ENCODE measurements at places on chromosomes 1 and 21.

DNA sequence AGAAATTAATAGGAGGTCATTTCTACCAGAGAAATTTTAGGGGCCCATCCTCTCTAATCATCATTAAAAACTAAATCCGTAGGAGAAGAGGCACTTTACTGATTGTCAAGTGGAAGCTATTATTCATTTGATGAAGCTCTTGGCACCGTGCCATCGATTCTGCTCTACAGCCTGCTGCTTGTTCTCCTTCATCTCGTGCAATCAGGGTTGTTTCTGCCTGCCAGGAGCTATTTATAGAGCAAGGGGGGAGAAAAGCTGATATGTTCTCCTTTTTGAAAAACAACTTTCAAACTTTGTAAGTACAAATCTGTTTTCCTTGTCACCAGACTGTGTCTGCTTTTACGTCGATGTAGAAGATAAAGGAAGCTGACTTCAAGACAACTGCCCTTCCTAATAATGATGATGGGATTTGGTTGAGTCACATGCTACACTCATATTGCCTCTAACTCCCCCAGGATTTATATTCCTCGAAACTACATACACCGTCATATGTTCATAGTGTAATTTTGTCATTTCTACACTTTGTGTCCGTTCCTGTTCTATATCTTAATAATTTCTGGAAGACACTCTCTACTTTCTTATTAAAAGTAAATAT lies 169.6 kb upstream of the LHX8 start:
- DNase-seq: no peak

- no peak for DNase-seq
Measured at GRCh38 chr1:206897175-206897574, at the start of gene IL24. TSS of gene IL24 (plus strand) at chr1:206897443. CDS start at chr1:206897833, 390 bp downstream.

DNA sequence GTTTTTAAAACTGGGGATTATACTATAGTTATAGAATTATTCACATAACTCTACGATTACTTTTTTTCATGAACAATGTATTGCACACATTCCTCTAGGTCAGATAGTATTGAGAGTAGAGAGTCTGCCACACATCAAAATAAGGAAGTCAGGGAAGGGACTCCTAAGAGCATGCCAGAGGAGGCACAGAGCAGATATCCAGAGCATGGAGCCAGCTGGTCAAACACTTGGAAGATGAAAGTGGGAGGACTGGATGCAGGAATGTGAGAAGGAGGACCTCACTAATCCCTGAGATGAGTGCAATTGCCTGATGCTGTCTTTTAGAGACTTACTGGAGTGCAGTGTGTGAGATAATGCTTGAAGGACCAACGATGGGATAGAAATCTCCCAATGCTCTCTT lies 9.6 kb upstream of the RFX5 start:
- no peak for DNase-seq

GRCh38 chr21:27293239-27293638 lies 326.4 kb upstream of the ADAMTS5 start:
- no peak for DNase-seq

DNA sequence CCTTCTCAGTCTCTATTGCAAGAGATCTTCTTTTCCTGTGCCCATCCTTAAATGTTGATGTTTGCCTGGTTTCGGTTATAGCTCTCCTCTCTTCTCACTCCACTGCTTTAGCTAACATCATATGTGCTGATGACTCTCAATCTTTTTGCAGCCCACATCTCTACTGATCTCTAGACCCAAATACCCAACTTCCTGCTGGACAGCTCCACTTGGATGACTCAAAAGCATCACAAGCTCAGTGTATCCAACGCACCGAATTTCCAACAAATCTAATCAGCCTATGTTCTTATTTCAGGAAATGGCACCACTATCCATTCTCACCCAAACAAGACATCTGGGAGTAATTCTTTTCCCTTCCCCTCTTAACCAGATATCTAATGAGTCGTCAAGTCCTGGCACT lies 79.1 kb upstream of the ARTN start:
- no peak for DNase-seq

- no peak for DNase-seq
Measured at GRCh38 chr1:214451596-214451995, 99.8 kb downstream of the PTPN14 start.

GRCh38 chr1:95829556-95829955 lies 595.5 kb downstream of the RWDD3 start:
- DNase-seq: no peak

DNA sequence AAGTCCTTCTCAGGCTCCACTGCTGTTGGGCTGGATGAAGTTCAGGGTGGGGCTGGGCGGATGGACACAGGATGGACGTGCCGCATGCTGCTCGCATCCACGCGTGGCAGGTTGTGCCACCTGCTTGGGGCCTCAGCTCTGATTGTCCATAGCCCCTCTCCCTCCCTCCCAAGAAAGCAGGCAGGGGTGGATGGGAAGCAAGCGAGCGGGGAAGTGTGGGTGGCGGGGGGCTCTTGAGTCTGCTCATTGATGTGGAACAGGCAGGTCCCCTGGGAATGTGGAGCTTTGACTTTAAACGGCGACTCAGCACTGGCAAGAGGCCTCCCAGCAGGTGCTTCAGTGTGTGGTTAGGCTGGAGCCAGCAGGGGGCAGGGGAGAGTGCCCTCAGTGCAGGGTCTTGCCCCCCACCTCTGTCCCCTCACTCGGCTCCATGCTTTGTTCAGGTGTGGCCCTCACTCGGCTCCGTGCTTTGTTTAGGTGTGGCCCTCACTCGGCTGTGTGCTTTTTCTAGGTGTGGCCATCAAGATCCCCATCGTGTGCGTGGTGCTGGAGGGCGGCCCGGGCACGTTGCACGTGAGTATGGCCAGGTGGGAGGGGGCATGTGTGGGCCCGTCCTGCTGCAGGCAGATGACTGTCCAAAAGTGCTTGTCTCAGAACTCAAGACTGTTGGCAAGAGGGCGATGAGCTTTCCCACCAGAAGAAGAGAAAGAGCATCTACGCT lies 23.9 kb downstream of the TRPM2 start:
- no peak for DNase-seq

DNA sequence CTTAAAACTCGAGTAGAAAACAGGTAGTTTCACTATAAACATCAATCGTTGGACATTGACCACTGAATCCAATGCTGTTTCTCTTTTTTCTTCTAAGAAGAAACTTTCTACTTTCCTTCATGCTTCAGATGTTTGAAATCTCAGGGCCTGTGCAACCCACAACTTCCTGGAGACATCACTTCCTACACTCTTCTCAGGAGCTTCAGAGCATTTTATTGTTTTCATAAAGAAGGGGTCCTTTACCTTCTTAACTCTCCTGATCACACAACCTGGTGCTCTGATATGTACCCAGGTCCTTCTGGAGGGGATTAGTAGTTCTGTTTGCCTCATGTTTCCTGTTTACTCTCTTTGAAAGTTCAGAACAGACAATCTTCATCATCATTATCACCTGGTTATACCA lies 113.0 kb upstream of the VAV3 start:
- no peak for DNase-seq

DNA sequence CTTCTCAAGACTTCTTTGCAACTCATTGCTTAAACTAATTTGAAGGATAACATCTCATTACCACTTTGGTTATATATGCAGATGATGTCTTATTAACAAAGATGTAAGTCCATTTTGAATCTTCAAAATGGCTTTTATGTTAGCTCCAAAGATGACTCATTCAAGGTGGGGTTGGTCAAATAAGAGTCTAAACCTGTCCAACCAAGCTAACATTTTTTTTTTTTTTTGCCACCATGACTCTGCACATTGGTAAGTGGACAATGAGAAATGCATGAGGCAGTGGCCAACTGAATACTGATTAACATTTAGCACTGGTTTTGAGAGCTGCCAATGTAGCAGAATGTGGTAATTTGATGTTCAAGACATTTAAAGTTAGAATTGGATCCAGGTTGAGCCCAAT lies 278 bp upstream of the KRTAP27-1 start:
- DNase-seq: no peak

GRCh38 chr1:156863631-156864030 lies 3.0 kb downstream of the NTRK1 start:
- no peak for DNase-seq

GRCh38 chr1:228068359-228068758 lies 14.1 kb upstream of the ARF1 start:
- DNase-seq: no peak

DNA sequence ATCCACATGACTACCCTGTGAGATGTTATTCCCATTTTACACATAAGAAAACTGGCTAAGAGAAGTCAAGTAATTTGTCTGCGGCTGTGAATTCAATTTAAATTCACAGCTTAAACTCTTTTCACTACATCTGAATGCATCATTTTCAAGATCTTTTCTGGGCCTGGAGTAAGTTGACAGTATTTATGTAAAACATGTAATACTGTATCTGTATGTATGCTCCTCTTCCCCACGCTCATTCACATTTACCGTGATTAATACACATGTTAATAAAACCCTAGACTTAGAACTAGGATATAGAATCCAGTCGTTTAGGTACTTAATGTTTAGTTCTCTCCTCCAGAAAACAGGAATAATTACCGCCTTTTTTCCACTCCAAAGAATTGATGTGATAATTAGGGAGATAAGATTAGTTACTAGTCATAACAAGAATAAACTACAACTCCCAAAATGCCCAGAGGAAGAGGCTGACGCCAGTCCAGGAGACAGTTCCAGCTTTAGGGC lies 442 bp upstream of the PPP1R12B start:
- no peak for DNase-seq

GRCh38 chr1:167325151-167325550 lies 104.5 kb downstream of the POU2F1 start:
- no peak for DNase-seq

DNA sequence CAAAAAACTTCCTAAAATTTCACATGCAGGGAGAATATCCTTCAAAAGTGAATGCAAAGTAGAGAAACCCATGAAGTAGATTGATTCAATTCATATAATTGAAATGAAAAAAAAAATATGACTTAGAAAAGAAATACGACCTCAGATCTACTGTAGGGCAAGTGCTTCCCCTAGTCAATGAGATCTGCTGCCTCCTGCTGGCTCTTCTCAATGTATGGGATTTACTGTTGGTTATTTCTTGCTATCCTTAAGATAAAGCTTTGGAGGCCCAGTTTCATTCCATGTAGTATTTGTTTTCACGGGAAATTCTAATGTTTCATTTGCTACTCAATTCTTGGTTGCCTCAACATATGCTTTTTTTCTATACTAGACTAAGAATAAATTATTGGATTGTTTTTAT lies 46.2 kb downstream of the ZNF648 start:
- DNase-seq: peak; percentile 13

DNA sequence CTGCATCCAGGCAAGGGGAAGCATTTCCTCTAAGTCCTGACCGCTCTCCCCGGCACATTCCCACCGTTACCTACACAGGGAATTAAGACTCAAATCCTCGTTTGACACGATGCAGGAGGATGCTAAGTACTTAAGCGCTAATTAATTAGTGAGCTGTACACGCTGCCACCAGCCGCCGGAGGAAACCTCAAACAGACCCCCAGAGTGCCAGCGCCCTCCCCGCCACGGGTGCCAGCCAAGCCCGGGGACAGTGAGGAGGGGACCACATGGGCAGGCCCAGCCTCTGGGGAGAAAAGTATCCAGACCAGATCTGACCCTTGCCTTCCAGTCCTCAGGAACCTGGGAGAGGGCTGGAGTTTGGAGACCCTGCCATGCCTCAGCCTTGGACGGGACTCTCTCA lies 17.4 kb upstream of the CASZ1 start:
- no peak for DNase-seq

- no peak for DNase-seq
Measured at GRCh38 chr1:56297208-56297607, 282.2 kb downstream of the PLPP3 start.

DNA sequence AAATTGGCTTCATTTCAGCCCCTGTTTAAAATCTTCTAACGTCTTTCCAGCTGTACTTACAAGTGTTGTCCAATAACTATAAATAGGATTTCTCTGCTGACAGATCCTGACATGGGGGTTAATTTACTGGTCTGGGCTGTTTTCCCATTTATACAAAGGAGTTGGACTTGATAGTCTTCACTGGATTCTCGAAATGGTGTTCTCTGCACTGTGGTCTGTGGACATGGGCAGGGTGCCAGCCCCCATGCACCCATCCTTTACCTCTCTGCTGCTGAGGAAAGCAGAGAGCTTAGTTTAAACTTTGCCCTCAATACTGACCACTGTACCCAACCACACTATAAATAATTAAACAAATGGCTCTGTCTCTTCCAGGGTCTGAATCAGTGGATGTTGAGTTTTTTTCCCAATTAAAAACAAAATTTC lies 5.2 kb downstream of the DIO1 start:
- no peak for DNase-seq

- no peak for DNase-seq
Measured at GRCh38 chr1:53449021-53449420, 10.2 kb upstream of the DMRTB1 start.

DNA sequence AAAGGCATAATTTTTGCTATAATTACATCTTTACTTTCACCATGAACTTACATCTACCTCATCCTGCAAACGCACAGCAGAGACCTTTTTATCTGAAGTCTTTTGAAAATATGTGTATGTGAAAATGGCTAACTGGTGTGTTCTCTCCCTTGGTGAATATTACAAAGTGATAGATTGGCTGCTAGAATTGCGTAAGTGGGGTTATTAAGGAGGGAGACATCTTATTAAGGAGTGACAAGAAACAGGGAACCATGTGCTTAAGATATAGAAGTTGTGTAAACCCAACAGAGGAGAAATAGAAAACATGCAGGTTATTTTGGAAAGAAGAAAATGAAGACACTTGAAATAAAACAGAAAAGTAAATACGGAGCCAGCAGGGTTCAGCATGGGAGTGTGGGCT lies 7.8 kb downstream of the KCNJ15 start:
- DNase-seq: no peak

DNA sequence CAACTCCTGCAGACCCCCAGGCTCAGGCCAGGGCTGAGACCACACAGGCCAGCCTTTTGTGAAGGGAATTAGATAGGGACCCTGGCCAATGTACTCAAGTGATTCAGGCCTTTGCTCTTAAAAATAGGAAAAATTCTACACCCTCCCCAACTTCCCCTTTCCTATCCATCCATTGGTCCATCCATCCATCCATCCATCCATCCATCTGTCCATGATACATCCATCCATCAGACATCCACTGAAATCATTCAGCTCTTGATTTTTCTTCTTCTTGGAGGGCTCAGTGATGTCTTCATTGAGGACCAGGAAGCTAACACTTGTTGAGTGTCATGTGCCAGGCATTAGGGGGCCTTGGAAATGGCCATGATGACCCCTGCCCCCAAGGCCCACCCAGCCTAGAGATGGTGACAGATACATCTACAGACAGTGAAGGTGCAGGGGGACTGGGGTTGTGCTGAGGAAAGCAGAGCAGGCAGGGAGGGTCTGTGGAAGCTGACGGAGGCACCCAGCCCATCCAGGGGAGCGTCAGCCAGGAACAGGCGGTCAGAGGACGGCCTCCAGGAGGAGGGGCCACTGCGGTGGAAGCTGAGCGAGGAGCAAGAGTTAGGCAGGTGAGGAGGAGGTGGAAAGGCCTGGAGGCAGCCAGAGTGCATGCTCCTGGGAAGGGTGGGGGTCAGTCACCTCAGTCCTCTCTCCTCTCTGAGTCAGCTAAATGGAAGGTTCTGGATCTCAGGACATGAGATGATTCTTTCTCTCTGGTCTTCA lies 81.9 kb downstream of the EPHB2 start:
- no peak for DNase-seq

GRCh38 chr1:29835406-29835805 lies 599.1 kb downstream of the PTPRU start:
- DNase-seq: no peak

GRCh38 chr1:216325946-216326345 lies 97.3 kb downstream of the USH2A start:
- no peak for DNase-seq

- no peak for DNase-seq
Measured at GRCh38 chr1:36326499-36326898, 3.1 kb upstream of the EVA1B start.

- DNase-seq: no peak
Measured at GRCh38 chr1:8027748-8028570, 1.9 kb upstream of the ERRFI1 start.

GRCh38 chr21:38346286-38346685 lies 89.5 kb downstream of the KCNJ15 start:
- no peak for DNase-seq
